OCI-M1 (cell line): ENCODE measurements at places on chromosomes 7 and 10.
A peak's percentile ranks its signal among the peaks of the same experiment; 100 is the strongest.

DNA sequence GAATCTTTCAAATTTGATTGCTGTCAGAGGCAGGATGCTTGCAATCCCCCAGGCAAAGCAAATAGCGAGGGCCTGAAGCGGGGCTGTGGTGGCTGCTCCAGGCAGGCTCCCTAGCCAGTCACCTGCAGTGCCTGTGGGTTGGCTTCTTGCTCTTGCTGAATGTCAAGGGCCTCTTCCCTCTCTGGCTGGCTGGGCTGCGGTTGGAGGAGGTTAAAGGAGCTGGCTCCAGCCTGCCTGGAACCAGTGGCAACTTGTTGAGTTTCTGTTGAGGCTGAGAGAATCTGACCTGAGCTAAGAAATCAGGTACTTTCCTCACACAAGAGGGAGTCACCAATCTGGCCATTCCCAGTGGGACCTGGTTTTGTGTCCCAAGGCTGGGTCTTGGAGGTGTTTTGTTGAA lies 134.7 kb downstream of the TMEM178B start:
- DNase-seq = no peak

GRCh38 chr10:72952642-72953158 lies 1.9 kb downstream of the PLA2G12B start:
- no peak for DNase-seq

DNA sequence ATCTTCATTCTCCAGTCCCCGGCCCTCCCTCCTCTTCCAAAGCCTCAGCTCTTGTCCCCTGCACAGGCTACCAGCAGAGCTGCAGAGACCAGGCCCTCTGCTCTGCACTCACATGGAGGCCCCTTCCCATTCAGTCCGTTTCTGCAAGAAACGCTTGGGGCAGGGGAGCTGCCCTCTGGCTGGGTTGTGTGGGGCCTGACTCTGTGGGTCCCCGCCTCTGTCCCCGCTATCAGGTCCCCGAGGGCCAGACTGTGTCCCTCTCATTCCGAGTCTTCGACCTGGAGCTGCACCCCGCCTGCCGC lies 1.5 kb downstream of the PCOLCE start:
- peak; percentile 70 for DNase-seq

DNA sequence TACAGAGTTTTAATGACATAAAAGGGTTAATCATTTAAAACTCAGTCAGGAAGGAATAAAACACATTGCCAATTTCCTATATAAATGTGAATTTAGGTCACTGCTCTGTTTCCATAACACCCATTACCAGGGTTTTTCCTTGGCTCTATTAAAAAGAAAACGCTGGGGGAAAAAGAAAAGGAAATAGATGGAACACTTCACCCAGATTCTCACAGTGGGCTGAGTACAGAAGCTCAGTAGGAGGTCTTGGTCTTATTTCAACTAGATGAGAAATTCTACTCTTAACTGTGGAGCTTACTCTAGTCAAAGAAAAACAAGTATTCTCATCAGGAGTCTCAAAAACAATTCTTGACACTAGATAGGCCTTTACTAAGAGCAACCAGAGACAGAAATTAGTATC lies 36.5 kb downstream of the GLUD1 start:
- no peak for DNase-seq

DNA sequence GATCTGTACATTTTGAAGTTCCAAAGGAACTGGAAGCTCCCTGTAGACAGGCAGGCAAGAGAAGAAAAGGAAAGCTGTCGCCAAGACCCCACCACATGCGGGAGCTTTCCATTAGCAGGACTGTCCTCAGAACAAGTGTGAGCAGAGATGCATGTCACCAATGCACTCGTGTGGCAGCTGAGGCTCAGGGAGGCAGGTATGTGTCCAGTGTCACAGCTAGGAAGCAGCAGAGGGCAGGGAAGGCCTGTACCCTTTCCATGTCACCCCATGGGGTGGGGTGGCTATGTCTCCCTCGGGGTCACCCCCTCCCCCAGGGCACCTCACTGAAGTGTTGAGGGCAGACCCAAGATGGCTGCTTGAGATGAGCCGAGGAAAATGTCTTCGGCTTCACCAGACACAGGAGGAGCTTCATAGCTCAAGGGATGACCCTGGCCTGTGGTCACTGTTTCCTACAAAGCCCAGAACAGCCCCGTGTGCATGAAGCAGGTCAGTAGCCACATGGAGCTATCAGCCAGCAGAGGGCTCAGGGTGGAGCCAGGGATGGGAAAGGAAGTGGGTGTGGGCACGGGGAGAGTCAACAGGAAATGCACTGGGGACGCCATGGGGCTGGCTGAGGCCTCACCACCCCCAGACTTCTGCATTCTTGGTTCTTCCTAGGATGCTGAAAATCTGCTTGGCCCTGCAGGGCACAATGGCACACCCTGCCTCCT lies 96.6 kb downstream of the FAM53B start:
- peak; percentile 93 for DNase-seq

GRCh38 chr7:98724591-98724990 lies 107.5 kb downstream of the NPTX2 start:
- no peak for DNase-seq

GRCh38 chr7:146791344-146792285 lies 675.0 kb downstream of the CNTNAP2 start:
- DNase-seq = no peak
